ENCODE measurements at places on chromosomes 2 and 18. TPM values are rescaled to one million over a fixed set of nuclear protein-coding genes. Genes with fewer than 3 reads are reported as not detected.

DNA sequence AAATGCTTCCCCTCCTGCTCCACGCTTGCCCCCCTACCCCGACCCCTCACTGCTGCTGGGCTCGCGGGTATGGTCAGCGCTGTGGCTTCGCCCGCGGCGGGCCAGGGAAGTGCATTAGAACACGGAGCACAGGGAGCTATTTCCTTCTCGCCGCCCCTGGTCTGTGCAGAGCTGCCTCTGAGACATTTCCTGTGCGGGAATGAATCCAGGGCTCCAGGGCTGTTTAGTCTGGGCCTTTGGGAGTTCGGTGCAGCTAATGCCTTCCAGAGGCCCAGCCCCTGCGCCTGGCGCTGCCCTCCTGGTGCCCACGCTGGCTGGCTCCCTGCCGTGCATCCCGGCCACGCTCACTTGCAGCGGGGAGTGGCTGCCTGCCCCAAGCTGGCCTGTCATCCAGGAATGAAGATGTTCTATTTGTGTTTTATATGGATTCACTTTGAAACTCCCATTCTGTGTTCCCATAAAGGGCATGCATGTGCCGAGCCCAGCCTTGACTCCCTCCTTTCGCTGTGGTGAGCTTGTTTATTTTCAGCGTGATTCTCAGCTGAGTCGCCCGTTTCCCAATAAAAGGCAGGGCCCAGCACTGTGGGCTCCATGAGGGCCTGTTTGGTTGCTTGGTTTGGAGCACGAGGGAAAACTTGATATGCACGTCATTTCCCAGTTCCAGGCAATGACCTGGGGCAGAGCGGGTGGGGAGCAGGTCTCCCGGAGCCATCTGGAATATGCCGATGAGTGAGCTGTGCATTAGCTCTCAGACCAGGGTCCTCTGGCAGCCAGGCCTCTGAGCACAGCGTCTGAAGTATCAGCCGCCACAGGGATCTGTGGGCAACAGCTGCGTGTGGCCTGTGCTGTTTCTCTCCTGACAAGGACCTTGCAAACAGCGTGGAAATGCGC, 42.7 kb downstream of the SH3RF3 start:
- no peak for DNase-seq

GRCh38 chr2:217444932-217445331, 557.9 kb downstream of the TNS1 start:
- no peak for DNase-seq

G6PC2 gene
- polyA plus RNA-seq: not detected

GRCh38 chr2:235227590-235227989, 266.3 kb upstream of the AGAP1 start:
- no peak for DNase-seq

DNA sequence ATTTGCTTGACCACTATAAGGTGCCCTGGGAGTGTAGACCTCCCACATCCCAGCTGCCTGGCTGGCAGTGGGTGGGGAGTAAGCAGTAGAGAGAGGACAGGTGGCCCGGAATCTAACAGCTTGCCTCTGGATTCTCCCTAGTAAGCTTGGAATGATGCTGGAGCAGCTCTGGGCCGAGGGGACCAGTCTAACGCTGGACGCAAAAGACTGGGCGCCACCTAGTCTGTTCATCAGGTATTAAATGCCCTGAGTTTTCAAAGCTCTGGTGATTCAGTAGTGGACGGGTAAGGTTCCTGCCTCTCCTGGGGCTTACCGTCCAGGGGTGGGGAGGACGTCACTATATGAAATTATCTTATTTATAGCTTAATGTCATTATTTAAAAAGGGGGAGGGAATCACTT, 648 bp upstream of the LYPD6B start:
- DNase-seq: no peak

GRCh38 chr2:177405029-177405692, 12.6 kb downstream of the AGPS start:
- DNase-seq: no peak

GRCh38 chr2:47016172-47016913, 100.7 kb upstream of the MCFD2 start:
- DNase-seq: no peak
